Hindlimb muscle (tissue), 1 donor: ENCODE measurements at places on chromosomes 1 and 21.
A peak's percentile ranks its signal among the peaks of the same experiment; 100 is the strongest.

DNA sequence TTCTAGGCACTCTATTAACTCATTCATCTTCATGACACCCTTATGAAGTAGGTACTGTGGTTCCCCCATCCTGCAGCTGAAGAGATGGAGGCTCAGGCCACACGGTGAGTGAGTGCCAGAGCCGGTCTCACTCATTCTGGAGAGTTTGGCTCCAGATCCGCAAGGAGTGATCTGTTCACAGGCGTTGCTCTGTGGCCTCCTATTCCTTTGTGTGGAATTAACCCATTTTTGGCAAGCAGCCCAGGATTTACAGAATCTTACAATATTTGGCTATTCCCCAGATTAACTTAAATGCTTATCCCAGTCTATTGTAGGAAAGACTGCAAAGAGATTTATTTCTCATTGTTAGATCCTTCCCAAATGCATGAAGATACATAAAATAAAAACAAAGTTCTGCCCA lies 29.6 kb downstream of the KIAA0040 start:
- DNase-seq = peak; percentile 62

GRCh38 chr21:25175938-25176337 lies 431.3 kb downstream of the MRPL39 start:
- DNase-seq = no peak

DNA sequence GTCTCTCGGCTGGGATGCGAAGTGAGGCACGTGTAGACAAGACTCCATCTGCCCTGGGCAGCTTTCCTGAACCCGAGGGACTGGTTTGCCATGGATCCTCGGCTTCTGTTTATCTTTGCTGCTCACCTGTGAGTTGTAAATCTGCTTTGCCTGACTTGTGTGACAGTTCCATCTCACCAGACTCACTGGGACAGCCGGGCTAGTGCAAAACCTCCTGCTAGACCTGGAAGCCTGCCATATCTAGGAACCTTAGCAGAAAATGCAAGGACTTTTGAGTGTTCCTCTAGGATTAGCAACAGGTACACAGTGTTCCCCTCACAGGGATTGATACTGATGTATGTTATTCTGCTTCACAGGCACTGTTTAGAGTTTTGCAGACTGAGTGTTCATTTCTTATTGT lies 218.6 kb downstream of the URB2 start:
- no peak for DNase-seq

DNA sequence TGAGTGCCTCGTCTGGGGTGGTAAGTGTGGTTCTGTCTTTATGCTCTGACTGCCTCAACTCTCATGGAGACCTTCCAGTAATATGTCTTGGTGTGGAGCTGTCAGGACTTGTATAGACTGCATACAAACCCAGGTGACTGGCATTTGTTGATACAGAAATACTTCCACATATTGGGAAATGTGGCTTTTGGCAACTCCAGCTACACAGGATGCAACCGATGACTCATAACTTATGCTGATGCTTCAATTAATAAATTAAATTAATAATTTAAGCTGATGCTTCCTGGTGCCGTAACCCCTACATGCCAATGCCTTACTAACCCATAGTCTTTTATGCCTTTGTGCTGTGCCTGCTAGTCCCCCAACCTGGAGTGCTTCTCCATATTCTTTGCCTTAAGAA lies 72.3 kb upstream of the ARTN start:
- no peak for DNase-seq

DNA sequence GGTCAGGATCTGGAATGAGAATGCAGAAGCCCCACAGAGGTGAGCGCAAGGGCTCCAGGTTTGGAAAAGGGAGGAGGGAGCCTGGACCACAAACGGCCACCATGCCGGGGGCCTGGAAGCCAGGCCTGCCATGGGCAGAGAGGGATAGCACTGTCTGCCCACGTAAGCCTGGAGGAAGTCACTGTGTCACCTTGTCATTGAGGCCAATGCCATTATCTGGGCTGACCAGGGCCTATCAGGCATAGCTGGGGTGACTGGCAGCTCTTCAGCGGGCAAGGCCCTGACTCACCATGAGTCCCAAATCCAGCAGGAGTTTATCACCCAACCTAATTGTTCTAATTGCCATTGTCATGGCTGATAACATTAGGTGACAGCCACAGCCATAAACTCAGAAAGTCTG lies 84.6 kb downstream of the MATN1 start:
- no peak for DNase-seq

GRCh38 chr21:45669382-45669781 lies 25.9 kb downstream of the PCBP3 start:
- no peak for DNase-seq

- no peak for DNase-seq
These were observed 158.5 kb upstream of the LMO4 start for GRCh38 chr1:87170157-87170556.

DNA sequence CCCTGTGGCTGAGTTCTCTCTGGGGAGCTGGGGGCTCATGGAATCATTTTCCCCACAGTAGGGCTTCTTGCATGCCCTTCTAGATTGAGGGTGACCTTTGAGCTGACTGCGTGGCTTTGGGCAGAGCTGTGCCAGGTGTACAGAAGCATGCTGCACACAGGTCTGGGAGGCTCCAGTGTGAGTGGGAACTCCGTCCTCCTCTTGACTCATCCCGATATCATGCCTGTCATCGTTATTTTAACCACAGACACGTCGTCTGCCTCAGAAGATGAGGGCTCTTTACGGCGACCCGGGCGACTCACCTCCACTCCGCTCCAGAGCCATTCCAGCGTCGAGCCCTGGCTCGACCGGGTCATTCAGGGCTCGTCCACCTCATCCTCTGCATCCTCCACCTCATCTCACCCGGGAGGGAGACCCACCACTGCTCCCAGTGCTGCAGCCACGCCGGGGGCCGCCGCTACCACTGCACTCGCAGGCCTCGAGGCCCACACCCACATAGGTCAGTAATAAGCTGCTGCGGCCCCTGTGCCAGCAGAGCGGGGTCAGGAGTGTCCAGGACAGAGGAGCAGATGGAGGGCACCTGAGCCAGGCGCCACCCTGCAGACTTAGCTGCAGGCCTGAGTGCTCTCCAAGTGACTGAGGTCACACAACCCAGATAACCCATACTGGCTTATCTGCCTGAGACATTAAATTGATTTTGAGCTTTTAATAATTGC lies 39.8 kb downstream of the DIP2A start:
- DNase-seq = no peak

GRCh38 chr1:229753764-229754551 lies 127.9 kb downstream of the URB2 start:
- DNase-seq = no peak

GRCh38 chr21:30577766-30578165 lies 12.4 kb downstream of the KRTAP22-2 start:
- no peak for DNase-seq

DNA sequence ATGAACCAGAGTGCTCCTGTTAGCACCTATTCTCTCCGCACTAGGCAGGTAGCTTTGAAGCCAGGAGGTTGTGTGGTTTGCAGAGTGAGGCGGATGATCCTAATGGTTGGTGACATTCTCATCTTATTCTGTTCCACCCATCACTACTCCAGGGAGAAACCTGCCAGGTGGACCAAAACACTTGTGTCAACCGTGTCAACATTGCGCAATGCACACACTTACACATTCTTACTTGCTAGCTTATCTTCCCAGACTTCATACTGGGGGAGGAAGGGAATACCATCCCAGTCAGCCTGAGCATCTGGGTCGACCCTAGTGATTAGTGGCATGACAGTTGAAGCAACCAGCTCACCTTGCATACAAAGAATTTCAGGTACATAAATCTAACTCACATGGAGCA lies 236.9 kb downstream of the RPS6KC1 start:
- DNase-seq = no peak

DNA sequence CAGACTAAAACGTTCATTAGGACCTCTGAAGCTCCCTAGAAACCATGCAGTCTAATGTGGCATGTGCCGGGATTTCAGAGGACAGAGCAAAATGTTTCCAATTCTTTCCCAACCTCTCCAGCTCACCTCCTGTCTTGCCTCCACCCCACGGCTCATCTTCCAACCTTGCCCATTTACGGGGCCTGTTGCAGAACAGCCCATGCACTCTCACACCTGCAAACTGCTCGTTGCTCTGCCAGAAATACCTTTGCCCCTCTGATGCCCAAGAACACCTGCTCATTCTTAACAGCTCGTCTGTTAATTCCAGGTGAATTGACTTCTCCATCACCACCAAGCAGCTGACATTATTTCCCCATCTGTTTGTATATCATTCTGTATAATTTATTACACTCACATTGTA lies 53.9 kb upstream of the LBR start:
- no peak for DNase-seq

- DNase-seq = no peak
These were observed 24.1 kb downstream of the ACTA1 start for GRCh38 chr1:229409616-229410369.

DNA sequence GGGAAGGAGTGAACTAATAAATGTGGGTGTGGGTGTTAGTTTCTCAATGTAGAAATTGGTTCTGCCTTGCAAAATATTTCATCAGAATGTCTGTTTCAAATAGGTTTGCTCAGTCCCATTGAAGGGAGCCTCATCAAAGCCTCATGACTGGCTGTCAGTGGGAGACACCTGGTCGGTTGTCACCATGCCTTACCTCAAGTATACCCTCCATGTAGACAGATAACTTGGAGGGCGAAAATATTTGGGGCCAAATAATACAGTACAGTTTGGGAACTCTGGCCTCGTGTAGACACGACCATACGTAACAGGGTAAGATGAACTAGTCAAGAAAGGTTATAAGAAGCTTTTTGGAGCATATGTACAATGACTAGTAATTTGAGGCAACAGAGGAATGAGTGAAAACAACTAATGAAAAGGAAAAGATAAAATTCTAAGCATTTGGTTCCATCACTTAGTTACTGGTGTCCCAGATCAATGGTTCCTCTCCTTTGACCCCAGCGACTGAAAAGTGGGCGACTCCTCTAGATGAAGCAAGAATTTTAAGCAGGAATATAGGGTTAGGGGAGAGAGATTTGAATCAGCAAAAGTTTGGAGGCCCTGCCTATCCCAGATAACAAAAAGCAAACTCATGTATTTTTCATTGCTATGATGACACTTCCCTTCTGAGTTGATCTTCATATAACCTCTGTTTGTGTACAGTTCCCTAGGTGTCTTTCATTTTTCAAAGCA lies 163.9 kb downstream of the LRRC40 start:
- DNase-seq = no peak

GRCh38 chr1:114178936-114179335 lies 25.3 kb upstream of the SYT6 start:
- DNase-seq = no peak

DNA sequence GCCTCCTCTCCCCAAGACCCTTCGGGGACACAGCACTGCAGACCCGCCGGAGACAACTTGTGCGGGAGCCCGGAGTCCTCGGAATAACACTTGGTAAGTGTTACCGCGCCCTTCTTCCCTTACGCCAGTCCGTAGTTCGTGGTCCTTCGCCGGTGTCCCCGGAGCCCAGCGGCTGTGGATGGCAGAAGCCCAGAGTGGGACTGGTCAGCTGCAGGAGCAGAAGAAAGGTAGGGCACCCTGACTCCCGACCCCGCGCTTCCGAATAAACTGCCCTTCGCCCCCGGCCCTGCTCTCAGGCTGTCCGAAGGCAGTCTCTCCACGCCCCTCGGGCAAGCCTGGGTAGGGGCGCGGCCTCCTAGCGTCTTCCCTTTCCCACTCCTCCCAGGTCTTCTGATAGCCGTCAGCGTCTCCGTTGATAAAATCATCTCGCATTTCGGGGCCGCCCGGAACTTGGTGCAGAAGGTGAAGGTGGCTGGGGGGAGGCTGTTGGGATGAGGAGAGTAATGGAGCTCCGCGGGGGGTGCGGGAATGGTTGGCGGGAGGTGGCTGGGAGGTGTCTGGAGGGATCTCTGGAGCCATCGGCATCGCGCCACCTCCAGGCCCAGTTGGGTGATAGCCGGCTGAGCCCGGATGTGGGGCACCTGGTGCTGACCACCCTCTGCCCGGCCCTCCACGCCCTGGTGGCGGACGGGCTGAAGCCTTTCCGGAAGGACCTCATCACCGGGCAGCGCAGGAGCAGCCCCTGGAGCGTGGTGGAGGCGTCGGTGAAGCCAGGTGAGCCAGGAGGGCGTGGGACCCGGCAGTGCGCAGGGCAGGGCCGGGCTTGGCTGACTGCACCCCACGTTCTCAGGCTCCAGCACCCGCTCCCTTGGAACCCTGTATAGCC lies 4.3 kb downstream of the RUSC1 start:
- peak; percentile 37 for DNase-seq
